ENCODE measurements at places on chromosomes 7 and 10.

DNA sequence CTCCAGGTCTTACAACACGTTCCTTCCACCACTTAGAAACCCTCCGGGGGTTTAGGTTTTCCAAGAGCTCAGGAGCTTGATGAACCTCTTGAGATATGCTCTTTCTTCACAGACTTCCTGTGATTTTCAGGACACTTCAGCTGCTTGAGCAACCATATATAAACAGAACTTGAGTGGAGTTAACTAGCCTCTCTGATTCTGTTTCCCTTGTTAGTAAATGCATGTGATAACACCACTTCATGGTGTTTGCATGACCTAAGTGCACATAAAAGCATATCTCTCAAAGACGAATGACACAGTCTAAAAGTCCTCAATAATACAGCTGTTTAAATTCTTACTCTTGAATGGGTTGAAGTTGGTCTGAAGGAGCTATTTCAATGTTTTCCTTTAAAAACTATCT, 9.9 kb downstream of the PRR15 start:
- no peak for DNase-seq

DNA sequence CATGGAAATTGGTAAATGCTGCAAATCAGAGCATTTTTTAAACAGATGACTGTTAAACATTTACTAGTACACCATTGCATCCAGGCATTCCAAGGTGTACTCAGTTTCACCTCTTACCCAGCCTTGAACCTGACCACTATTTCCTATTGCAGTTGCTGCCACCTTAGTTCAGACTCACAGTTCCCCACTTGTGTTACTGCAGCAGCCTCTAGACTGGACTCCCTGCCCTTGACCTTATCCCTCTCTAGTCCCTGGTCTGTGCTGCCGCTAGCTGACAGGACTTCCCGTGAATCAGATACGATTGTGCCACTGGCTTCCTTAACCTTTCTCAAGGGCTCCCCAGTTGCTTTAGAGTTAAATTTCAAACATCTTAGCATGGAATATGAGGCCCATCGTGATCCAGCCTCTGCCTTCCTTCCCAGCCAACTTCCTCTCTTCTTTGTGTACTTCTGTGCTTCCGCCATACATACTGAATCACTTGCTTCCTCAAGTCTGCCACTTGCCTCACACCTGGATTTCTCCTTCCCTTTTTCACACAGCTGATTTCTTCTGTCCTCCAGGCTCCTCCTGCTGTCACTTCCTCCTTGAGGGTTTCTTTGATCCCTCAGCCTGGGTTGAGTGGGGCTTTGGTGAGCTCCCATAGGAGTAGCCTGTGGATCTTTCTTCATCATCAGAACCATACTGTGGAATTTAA, 118.7 kb upstream of the GJD4 start:
- no peak for DNase-seq

DNA sequence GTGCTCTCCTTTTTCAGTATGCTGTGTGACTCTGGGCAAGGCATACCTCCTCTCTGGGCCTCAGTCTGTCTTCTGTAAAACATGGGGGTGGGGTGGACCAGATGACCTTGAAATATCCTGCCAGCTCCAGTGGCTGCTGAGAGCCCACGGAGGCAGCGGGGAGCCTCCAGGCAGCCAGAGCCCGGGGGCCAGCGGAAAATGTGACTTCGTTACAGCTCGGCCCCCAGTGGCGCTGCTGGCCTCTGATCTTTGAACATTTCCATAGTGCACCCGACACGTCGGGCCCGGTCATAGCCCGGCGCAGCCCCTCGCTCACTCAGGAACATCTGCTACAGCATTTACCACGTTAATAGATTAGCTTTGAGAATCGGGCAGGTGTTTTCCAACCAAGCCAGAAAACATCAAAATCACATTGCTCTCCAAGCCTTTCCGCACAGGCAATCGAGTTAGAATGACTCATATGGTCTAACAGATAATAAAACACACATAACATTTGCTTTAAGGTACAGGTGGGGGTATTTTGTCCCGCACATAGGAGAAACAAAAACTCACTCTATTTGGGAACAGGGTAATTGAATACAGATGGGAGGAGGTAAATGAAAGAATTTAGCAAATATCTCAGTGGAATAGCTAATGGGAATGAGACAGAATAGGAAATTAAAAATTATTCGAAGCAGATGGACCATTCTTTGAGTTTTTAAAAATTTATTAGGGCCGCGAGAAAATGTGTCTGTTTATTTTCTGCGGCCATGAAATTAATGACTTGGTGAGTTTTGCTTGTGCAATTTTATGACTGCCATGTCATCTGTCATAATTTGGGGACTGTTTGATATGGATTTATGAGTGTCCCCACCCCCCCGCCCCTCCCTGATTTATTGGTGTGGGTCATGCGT, 26.3 kb upstream of the COMTD1 start:
- no peak for DNase-seq

- no peak for DNase-seq
Measured at GRCh38 chr10:107614939-107615685, 450.6 kb upstream of the SORCS1 start.

GRCh38 chr10:58950618-58951017, 225.8 kb upstream of the PHYHIPL start:
- DNase-seq, result no peak

GRCh38 chr10:115001506-115002381, 63.7 kb downstream of the TRUB1 start:
- no peak for DNase-seq

GRCh38 chr10:108673741-108674140, 1249.6 kb downstream of the XPNPEP1 start:
- no peak for DNase-seq

- no peak for DNase-seq
Measured at GRCh38 chr10:75466001-75466400, 34.6 kb downstream of the LRMDA start.

DNA sequence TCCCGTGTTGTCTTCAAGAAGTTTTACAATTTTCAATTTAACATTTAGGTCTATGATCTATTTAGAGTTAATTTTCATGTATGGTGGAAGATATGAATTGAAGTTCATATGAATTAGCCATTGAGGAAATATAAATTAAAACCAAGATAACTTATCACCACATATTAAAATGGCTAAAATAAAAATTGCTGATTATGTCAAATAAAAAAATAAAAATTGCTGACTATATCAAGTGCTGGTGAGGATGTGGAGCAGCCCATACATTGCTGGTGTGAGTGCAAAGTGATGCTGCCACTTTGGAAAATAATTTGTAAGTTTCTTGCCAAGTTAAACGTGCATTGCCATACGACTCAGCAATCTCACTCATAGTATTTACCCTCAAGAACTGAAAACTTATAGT, 44.6 kb upstream of the AHR start:
- no peak for DNase-seq

- DNase-seq, result no peak
Measured at GRCh38 chr10:127889605-127890195, 3.0 kb downstream of the CLRN3 start.

DNA sequence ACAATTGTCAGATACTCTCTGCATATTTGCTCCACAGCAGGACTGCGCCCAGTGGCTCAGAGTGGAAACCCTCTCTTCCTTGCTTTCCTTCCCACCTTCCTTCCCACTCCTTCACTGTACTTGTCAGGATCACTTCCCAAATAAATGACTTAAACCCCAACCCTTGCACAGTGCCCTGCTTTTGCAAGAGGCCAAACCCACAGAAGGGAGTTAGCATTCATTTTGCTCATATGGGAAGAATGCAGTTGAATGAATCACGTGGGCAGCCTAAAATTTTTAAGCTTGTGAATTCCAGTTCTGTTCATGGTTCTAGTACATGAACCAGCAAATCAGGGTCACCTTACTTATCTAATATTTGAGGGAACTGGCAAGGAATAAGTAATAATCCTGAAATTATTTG, 47.7 kb upstream of the SFMBT2 start:
- DNase-seq, result no peak

- no peak for DNase-seq
Measured at GRCh38 chr10:122850705-122851640, 5.3 kb upstream of the CUZD1 start.

- DNase-seq, result no peak
Measured at GRCh38 chr7:150585199-150585598, 18.0 kb downstream of the GIMAP4 start.

GRCh38 chr10:86943316-86944030, 13.9 kb downstream of the MMRN2 start:
- no peak for DNase-seq

DNA sequence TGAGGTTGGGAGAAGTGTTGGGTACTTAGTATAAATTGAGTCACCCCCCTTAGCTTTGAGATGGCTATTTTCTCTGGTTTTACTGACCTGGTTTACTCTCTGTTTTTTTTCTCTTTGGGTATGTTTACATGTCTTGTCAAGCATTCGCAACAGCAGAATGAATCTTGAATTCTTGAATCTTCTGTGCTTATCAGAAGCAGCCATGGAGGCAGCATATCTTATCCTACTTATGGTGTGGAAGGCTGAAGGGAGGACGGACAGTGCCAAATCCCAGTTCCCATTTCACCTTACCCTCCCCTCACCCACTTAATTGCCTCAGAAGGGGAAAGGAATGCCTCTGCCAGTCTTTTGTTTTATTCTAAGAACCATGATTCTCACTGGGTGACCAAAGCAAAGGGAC, 3.7 kb downstream of the SND1 start:
- no peak for DNase-seq

DNA sequence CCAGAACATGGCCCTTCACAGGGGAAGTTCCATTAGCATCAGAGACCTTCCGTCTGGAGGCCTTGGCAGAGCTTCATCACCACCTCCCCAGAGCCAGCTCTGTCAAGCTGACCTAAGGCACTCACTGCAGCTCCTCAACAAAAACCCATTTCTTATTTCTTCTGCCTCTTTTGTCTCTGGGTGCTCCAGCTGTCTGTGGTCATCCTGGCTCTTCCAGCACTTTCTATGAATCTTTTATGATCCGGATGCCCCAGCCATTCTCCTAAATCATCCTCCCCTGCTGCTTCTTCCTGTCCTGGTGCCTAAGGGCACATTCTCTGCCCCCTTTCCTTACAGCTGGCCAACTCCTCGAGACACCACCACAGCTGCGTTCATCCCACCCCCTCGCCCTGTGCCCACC, 171.7 kb upstream of the INSYN2A start:
- DNase-seq, result no peak

- no peak for DNase-seq
Measured at GRCh38 chr10:94013331-94013760, 19.6 kb downstream of the PLCE1 start.

GRCh38 chr10:123229927-123230630, 75.9 kb downstream of the BUB3 start:
- no peak for DNase-seq

GRCh38 chr7:91916051-91916440, 24.6 kb upstream of the AKAP9 start:
- DNase-seq, result no peak

GRCh38 chr7:84136809-84137208, 57.8 kb downstream of the SEMA3A start:
- no peak for DNase-seq

DNA sequence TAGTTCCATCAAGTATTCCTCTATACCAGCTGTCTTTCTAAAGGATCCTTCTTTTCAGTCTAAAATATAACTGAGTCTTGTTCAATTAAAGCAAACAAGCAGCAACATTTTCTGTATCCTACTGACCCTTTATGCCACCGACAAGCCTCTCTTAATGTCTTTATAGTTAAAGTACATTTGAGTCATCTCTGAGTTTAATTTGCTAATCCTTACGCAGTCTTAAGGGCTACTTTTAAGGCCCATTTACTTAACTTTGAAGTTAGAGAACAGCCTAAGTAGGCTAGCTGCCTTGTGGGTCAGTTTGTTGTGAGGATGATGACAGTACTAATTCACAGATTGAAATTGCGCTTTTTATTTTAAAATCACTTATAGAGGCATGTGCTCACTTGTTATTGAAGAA, 265.5 kb upstream of the FERD3L start:
- no peak for DNase-seq

GRCh38 chr7:41315764-41316163, 387.1 kb downstream of the INHBA start:
- peak; percentile 8 for DNase-seq

- no peak for DNase-seq
Measured at GRCh38 chr10:11603741-11604140, 7.7 kb downstream of the USP6NL start.

GRCh38 chr10:111187096-111187495, 110.3 kb downstream of the ADRA2A start:
- DNase-seq, result no peak

- peak; percentile 33 for DNase-seq
Measured at GRCh38 chr7:108246227-108246837, 116.2 kb upstream of the LAMB4 start.

- no peak for DNase-seq
Measured at GRCh38 chr10:74875966-74876365, 49.6 kb downstream of the KAT6B start.

DNA sequence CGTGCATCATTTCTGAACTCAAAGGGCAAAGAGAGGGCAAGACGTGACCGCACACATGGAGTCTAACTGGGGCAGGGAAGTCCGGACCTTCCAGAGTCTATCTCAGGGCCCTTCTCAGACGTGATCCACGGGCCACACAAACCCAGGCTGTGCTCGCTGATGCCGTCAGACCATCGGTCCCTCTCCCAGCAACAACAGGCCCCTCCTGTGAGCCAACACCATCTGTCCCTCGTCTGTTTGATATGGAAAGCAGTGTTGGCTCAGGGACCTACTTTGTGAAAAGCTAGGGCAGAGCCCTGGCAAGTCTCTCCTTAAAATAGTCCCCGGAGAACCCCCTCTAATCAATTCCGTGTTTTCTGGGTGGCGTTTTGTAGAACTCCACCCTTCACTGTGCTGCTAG, 208.8 kb downstream of the TCERG1L start:
- DNase-seq, result no peak

- no peak for DNase-seq
Measured at GRCh38 chr10:108899670-108900069, 1023.6 kb downstream of the XPNPEP1 start.

DNA sequence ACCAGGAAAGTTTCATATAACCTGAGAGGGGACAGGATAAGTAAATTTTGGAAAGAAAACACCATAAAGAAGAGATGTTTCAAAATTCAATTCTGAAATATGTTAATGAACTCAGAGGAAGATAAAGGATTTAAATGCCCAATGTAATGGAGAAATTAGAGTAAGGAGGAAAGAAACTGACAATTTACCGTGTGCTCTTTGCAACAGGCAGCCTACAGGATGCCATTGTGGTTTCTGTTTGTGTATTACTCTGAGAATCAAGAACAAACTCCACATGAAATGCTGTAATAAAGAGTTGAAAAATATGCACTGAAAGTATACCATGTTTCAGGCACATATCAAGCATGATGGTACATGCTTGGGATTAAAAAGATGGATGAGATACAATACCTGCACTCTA, 44.8 kb upstream of the GLCCI1 start:
- DNase-seq, result no peak

- no peak for DNase-seq
Measured at GRCh38 chr7:142185801-142186200, 72.1 kb downstream of the PRSS58 start.

- no peak for DNase-seq
Measured at GRCh38 chr7:2667843-2668242, 20.2 kb upstream of the AMZ1 start.

DNA sequence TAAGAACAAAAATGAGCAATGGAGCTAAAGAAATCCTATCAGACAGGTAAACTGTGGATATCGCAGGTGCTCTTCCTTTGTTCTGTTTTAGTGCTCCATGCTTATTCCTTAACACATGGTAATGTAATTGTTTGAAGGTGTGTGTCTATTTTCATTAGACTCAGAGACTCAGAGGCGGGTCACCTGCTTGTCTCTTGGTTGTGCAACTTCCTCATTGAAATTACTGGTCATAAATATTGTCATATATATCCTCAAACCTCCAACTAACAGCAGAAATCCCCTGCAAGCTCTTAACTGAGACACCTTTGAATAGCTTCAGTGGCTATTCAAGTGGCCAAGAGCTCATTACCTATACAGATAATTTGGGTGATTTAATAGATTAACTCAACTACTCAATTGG, 177.2 kb downstream of the PTN start:
- no peak for DNase-seq

- no peak for DNase-seq
Measured at GRCh38 chr10:5887029-5887428, 2.7 kb downstream of the ANKRD16 start.
